ENCODE measurements at places on chromosomes 3 and 15.
A peak's percentile ranks its signal among the peaks of the same experiment; 100 is the strongest.

- DNase-seq = peak; percentile 89
These were observed 107.8 kb downstream of the MBNL1 start for GRCh38 chr3:152376351-152377183.

DNA sequence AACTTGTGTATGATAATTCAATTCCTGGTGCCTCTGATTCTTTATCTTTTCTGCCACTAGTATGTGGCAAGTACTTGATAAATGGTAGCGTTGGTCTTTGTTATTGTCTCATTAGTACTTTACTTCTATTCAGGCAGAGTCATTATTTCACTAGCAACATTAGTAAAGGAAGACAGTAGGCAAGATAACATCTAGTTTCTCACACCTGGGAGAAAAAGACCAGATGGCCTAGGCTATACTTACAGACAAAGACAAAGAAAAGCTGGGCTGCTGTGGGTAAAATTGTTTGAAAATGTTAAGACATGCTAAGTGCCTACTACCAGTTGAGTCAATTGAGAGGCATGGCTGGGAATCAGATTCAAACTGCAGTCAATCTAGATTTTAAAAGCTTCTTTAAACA, 198.7 kb upstream of the CMC1 start:
- DNase-seq = no peak

- no peak for DNase-seq
These were observed 822.3 kb upstream of the CFAP20DC start for GRCh38 chr3:59872128-59872527.

- DNase-seq = no peak
These were observed 125.4 kb downstream of the FNDC3B start for GRCh38 chr3:172164620-172165362.

- no peak for DNase-seq
These were observed 37.0 kb upstream of the SNRPA1 start for GRCh38 chr15:101332061-101332467.

GRCh38 chr3:175386630-175387029, 527.5 kb downstream of the NAALADL2 start:
- peak; percentile 89 for DNase-seq

GRCh38 chr15:31396881-31397560, 70.4 kb downstream of the KLF13 start:
- peak; percentile 61 for DNase-seq

DNA sequence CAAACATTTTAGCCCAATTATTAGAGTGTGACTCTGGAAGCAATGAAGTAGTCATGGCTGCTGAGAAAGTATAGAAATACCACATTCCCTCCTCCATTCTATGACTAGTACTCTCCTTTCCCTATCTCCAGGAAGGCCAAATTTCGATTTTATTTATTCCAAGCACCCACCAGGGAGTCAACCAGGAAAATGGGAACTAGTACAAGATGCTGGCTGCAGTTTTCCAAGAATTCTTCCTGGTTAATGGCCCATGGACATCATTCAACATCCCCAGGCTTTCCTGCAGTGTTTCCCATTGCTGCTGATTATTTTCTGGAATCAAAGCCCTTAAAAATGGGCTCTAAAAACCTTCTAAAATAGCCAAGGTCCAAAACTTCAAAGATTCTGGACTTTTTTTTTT, 247.9 kb upstream of the STT3B start:
- DNase-seq = no peak

- DNase-seq = no peak
These were observed 59.7 kb upstream of the LRRN1 start for GRCh38 chr3:3739330-3740060.

DNA sequence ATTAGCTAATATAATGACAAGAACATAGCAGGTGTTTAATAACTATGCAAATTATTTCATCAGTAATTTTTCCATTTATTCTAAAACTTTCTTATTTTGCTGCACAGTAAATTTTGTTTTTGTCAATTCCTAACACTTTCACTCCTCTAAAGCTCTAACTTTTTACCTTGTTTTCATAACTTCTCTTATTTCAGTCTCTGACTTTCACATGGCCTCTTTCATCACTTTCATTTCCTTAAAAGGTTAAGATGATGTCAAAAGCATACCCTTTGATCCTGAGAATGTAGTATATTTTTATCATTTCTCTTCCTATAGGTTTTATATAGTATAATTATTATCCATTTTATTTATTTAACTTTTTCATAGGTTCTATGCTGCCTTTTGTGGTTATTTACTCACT, 1325.8 kb upstream of the ALCAM start:
- DNase-seq = no peak

GRCh38 chr3:23877329-23877980, 39.3 kb downstream of the NKIRAS1 start:
- DNase-seq = peak; percentile 90

DNA sequence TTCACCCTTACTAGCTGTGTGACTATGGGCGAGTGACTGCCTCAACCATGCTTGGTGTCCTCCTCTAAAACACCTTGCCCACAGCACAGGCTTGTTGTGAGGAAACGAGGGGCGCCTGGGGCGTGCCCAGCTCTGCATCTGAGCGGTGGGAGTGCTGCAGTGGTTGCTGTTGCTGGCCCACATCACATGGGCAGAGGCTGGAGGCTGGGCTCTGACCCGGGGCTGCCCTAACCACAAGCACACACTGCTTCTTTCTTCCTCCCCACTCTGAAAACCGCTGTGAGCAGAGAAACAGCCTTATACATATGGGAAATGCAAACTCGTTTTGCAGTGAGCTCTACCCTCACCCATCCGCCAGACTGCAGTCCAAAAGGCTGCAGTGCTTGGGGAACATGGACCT, 74.8 kb upstream of the RPL32 start:
- no peak for DNase-seq

DNA sequence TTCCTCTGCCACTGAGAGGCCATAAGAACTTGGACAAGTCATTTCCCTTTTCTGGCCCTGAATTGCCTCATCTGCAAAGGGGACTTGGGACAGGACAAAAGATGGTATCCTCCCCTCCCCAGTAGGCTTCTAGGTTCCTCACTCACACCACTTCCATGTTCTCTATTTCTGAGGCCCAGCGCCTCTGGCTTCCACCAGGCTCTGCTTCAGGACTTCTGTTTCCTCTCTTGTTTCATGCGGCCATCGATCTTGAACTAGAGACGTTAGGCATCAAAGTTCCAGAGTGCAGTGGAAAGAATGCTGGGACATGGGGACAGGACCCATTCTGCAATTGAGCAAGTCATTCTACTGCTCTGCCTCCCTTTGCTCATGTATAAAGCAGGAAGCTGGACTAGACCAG, 1.7 kb downstream of the TM4SF4 start:
- DNase-seq = no peak

DNA sequence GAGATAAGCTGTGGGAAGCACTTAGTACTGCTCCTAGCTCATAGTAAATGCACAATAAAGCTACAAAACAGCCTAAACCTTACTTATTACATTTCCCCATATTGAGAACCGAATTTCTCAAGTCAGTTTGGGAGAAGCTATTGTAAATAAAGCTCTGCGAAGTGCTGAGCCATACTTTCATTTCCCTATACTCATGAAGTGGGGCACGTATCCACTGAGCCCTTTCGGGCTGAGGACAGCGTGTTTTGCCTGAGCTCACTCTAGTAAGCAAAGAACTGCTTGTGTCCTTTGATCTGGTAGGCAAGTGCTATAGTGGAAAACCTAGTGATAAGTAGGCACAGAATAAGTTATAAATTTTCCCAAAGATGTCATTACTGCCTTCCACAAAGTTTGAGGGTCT, 165.0 kb downstream of the RSL24D1 start:
- no peak for DNase-seq

DNA sequence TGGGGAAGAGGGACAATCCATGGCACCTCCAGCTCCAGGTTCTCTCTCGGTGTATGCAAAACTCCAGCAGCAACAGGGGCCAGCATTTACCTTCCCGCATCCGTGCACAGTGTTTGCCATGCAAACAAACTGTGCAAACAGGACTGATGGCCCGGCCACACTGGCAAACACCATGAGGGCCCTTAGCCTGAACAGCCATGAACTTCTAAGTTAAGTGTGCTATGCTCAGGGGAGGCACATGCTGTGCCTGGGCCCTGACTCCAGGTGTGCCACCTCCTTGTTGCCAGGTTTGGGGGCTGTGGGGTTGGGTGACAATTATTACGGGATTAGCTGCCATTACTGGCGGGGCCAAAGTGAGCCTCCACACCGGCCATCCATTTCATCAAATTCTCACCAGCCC, 57.5 kb downstream of the CACNA2D2 start:
- DNase-seq = no peak
